Placental epithelial cell (primary cell): ENCODE measurements at places on chromosomes 16 and 17. TPM values are rescaled to one million over a fixed set of nuclear protein-coding genes. Genes with fewer than 3 reads are reported as not detected.

HIC1 gene
- 6.7 and 11.6 TPM in 2 replicates for total RNA-seq

SCARF1 gene
- total RNA-seq = 0.43 and 0.79 TPM in 2 replicates

CSH1 gene
- total RNA-seq = not detected in 2 replicates

DHRS11 gene
- 4.7 and 5.6 TPM in 2 replicates for total RNA-seq

DPEP2NB gene
- total RNA-seq = not detected in 2 replicates

PIRT gene
- total RNA-seq = not detected in 2 replicates

LRRC75A gene
- under 0.01 TPM in 1 of 2 replicates, not detected in the other for total RNA-seq

THUMPD1 gene
- 73.0 and 82.1 TPM in 2 replicates for total RNA-seq

TEKT5 gene
- total RNA-seq = 0.39 TPM in 1 of 2 replicates, not detected in the other

MAPT gene
- total RNA-seq = under 0.01 TPM in 1 of 2 replicates, not detected in the other

KRTAP2-1 gene
- not detected in 2 replicates for total RNA-seq

OR2C1 gene
- under 0.01 and 0.43 TPM in 2 replicates for total RNA-seq

DNAH2 gene
- total RNA-seq = under 0.01 TPM in 1 of 2 replicates, not detected in the other

PDE6G gene
- 0.43 TPM in 1 of 2 replicates, not detected in the other for total RNA-seq

RHBDL3 gene
- total RNA-seq = under 0.01 and 0.39 TPM in 2 replicates

KRT34 gene
- 0.39 and 9.7 TPM in 2 replicates for total RNA-seq

VTN gene
- total RNA-seq = under 0.01 and 0.54 TPM in 2 replicates

MFAP4 gene
- total RNA-seq = 2.1 and 19.2 TPM in 2 replicates

NPW gene
- total RNA-seq = 0.33 and 0.39 TPM in 2 replicates

RASL10B gene
- 0.39 and 0.65 TPM in 2 replicates for total RNA-seq

ACSM2A gene
- not detected in 2 replicates for total RNA-seq

CORO1A gene
- total RNA-seq = 5.1 and 5.7 TPM in 2 replicates

HOXB8 gene
- not detected in 2 replicates for total RNA-seq

PRR15L gene
- total RNA-seq = 0.39 TPM in 1 of 2 replicates, not detected in the other

CCL1 gene
- total RNA-seq = not detected in 2 replicates

SHBG gene
- 0.87 and 2.4 TPM in 2 replicates for total RNA-seq

HBQ1 gene
- total RNA-seq = not detected in 2 replicates

RBFOX1 gene
- total RNA-seq = not detected in 2 replicates

USP32 gene
- total RNA-seq = 26.8 and 45.1 TPM in 2 replicates

MSLN gene
- total RNA-seq = 50.2 and 139 TPM in 2 replicates

GCGR gene
- total RNA-seq = not detected in 2 replicates

CES5A gene
- not detected in 2 replicates for total RNA-seq

CRISPLD2 gene
- total RNA-seq = 254 and 376 TPM in 2 replicates

BRIP1 gene
- total RNA-seq = 7.6 and 8.2 TPM in 2 replicates

ACE gene
- total RNA-seq = 0.39 and 0.54 TPM in 2 replicates

CACNG3 gene
- not detected in 2 replicates for total RNA-seq

NGFR gene
- not detected in 2 replicates for total RNA-seq

OSGIN1 gene
- 0.39 and 1.6 TPM in 2 replicates for total RNA-seq

IGSF6 gene
- total RNA-seq = not detected in 2 replicates

DNAI2 gene
- total RNA-seq = not detected in 2 replicates

ABCC6 gene
- 0.79 TPM in 1 of 2 replicates, not detected in the other for total RNA-seq

NLRC5 gene
- 0.39 and 0.43 TPM in 2 replicates for total RNA-seq

SMPD3 gene
- 0.43 TPM in 1 of 2 replicates, not detected in the other for total RNA-seq

CRYBA1 gene
- not detected in 2 replicates for total RNA-seq

CLEC19A gene
- under 0.01 and 0.54 TPM in 2 replicates for total RNA-seq

PDXDC1 gene
- 232 and 262 TPM in 2 replicates for total RNA-seq

CACNG5 gene
- total RNA-seq = not detected in 2 replicates

IRX6 gene
- total RNA-seq = not detected in 2 replicates

IL17C gene
- total RNA-seq = 0.39 TPM in 1 of 2 replicates, not detected in the other

TMED6 gene
- 1.2 TPM in 1 of 2 replicates, not detected in the other for total RNA-seq
